Renal cortex interstitium (tissue), 15 donors: ENCODE measurements at places on chromosomes 7 and 10.

DNA sequence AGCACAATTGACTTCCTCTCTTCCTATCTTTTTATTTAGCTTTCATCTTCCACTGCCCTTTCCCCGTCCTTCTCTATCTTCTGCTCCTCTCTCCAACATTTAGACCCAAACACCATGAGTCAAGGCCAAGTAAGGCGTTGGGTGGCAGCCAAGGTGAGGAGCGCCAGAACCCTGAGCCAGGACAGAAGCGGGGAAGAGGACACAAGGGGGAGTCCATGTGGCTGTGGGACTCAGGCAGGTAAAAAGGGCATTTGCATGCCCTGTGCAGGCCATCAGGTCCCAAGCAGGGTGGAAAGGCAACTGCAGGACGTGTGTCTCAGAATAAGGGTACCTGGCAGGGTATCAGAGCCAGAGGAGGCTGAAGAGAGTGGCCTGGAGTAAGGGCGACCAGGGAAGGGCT lies 192.4 kb upstream of the PFKP start:
- no peak for DNase-seq

DNA sequence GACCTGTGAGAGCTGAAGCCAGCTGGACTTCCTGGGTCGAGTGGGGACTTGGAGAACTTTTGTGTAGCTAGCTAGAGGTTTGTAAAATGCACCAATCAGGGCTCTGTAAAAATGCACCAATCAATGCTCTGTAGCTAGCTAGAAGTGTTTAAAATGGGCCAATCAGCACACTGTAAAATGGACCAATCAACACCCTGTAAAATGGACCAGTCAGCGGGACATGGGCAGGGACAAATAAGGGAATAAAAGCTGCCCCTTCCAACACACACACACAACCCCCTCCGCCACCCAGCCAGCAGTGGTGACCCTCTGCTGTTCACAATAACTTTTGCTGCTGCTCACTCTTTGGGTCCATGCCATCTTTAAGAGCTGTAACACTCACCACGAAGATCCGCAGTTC lies 7.1 kb downstream of the ZNF511 start:
- no peak for DNase-seq

GRCh38 chr7:8579661-8580194 lies 146.3 kb downstream of the NXPH1 start:
- DNase-seq = no peak

DNA sequence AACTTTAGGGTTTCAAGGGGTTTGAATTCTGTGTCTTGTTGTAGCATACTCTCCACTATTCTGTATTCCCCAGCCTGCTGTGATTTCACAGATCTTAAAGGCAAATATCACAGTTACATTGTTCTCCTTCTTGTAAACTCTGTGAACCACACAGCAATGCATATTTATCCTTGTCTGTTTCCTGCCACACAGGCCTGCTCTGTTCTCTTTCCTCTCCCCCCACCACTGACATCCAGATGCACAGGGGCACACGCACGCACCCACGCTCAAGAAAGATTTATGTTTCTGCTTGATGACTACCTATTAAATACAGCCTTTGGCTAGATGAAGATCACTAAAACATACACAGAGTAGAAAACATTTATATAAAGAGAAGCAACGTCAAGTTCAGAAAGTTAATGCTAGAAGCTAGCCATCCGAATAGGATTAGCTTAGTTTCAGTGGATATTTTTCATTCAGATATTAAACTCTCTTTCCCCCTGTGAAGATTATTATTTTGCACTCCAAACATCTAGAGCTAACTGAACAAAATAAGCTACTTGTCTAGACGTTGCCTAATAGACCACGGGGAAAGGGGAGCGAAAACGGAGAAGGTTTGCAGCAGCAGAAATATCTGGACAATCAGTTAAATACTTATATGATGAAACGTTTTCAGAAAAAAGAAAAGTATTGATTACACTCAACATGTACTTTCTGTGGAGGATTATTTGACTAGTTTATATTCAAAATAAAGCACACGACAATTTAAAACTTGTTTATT lies 193.1 kb upstream of the SEMA3C start:
- no peak for DNase-seq

DNA sequence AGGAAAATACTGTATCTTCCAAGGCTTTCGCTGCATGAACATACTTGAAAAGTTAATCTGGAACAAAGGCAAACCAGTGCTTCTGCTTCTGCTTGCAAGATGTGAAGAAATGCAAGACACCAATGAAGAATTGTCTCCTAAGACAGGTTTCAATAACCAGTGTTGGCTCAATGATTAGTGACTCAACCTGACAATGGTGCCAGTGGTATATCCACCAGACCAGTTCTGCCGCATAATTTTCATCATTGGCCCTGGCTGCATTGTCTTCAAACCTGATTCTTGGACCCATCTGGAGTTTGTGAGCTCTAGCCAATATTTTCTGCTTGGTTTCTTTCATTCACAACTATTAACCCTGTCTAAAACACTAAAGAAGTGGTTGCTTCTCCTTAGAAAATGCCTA lies 13.6 kb upstream of the STAMBPL1 start:
- no peak for DNase-seq

GRCh38 chr7:115805458-115805857 lies 225.1 kb downstream of the TFEC start:
- no peak for DNase-seq

- DNase-seq = no peak
Measured at GRCh38 chr7:5199841-5200240, 9.8 kb downstream of the WIPI2 start.

DNA sequence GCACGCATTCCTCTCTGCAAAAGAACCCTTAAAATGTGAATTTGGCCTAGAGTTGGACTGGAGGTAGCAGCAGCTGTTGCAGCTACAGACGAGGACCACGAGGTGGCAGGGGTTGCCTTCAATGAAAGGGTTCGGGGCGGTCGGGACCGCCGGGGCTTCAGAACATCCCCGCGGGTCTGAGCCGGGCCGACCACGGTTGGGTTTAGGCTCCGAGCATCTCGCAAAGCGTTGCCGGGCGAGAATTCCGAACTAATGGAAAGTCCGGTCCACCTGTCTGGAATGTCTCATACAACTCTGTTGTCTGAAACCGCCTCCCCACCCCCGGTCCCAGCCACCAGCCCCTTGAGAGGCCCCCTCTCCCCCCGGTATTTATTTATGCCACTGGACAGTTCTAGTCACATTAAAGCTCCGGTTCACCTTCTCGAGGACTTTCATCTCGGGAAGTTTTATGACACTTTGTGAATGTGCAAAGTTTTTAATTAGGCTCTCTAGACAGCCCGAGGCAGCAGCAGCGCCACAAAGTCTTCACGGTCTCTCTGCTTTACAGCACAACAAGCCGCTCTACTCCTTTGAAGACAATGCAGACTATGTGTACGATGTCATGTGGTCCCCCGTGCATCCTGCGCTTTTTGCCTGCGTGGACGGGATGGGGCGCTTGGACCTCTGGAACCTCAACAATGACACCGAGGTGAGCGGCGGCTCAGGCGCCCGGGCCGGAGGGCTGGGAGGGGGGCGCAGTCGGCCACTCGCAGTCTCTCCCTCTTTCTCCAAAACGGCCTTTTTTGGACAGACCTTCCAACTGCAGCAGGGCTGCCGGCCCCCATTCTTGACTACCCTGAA lies 246.2 kb downstream of the SLC25A13 start:
- peak; percentile 38 for DNase-seq

- DNase-seq = no peak
Measured at GRCh38 chr7:37901236-37901827, 15.3 kb downstream of the SFRP4 start.

DNA sequence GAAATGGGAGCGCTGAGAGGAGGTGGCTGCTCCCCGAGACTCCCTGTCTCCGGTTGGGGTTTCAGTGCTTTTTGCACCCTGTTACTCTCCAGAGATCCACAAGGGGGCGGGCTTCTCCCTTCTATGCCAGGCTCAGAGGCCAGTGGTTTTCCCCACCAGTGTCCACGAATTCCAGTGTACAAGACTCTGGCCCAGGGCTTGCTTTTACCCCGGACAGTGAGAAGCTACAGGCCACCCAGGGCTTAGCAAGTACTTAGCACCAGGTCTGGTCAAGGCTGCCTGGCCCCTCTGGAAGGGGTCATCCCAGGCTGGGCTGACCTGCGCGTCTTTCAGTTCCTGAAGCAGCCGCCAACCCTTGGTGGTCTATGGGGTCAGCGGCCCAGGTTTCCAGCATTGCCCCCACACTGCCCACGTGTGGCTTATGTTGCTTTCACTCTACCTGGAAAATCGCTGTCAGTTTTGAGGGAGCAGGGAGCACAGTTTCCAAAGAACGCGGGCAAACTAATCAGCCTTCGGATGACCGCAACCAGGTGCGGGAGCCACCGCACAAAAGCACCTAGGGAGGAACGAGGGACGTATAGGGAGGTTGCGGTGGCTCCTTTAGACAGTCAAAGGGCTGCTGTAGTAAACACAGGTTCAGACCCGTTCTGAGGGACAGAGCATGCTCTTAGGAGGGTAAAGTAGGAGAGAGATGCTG lies 6.8 kb downstream of the CYP26A1 start:
- DNase-seq = no peak

- no peak for DNase-seq
Measured at GRCh38 chr7:46576950-46577349, 655.9 kb upstream of the IGFBP3 start.

GRCh38 chr10:17166699-17167098 lies 34.8 kb downstream of the TRDMT1 start:
- no peak for DNase-seq

DNA sequence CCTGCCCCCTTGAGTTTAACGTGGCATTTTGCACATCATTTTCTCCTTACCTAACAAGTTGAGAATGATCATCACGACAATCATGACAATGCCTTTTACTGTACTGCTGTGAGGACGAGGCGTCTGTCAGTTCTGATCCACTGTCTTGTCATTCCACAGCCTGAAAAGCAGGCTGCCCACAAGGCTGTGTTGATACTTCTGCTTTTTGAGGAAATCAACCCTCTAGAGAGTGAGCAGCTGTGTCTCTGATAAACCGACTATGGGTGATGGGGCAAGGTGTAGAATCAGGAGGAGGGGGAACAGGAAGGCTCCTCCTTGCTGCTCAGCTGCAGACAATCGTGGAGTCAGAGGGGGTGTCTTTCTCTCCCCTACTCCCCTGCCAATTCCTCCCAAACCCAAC lies 30.6 kb upstream of the C10orf120 start:
- no peak for DNase-seq

GRCh38 chr10:80909254-80909653 lies 371.6 kb downstream of the SH2D4B start:
- no peak for DNase-seq

GRCh38 chr10:7406712-7407333 lies 4.0 kb downstream of the SFMBT2 start:
- no peak for DNase-seq

DNA sequence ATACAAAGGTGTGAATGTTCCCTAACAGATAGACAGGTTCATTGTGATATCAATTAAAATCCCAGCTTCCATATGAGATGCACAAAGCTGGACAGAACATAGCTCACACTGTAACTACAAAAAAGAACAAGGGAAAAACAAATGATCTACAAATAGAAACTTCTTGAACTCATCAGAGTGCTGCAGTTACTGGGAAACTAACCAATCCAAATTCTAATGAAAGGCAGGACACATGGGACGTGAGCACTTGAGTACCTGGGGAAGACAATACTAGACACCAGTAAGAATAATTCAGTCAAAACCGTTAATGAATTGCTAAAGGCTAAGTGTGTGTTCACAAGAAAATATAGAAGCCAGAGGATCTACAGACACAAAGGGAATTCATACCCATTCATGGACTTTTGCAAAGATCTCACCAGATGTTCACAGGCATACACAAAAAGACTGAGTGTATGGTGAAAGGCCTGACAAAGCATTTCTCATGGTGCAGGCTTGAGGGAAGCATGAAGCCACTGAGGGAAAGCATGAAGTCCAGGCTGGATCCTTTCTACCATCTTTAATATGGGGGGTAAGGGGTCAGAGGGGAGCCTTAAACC lies 7.8 kb upstream of the GPR22 start:
- no peak for DNase-seq

GRCh38 chr7:121275204-121275603 lies 53.6 kb upstream of the WNT16 start:
- DNase-seq = no peak

DNA sequence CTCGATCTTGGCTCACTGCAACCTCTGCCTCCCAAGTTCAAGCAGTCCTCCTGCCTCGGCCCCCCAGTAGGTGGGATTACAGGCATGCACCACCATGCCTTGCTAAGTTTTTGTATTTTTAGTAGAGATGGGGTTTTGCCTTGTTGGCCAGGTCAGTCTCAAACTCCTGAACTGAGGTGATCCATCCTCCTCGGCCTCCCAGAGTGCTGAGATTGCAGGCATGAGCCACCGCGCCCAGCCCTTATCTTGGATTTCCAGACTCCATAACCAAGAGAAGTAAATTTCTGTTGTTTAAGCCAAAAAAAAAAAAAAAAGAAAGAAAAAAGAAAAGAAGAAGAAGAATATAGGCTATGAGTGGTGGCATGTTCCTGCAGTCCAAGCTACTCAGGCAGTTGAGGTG lies 53.3 kb upstream of the RABGEF1 start:
- DNase-seq = no peak

DNA sequence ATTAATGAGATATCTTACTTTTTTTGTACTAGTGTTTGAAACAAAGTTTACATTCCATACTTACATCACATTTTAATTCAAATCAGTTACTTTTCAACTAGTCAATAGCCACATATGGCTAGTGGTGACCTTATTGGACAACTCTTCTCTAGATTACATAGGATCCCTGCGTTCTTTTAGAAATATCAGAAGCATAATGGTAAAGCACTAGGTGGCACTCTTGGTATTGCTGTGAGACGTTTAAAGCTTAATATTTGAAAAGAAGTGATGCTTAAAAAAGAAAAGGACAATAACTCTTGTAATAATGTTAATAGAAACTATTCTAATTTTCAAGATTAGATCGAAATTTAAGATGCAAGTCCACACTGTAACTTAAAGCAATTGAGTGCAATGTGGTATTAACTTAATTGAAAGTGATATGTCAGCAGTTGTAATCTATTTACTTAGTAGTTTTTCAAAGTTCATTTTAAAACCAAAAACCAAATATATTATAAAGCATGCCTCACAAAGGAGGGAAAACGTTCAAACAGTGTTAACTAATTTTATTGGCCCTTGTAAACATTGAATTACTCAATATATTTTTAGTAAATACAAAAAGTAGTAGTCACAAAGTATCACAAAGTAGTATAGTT lies 339.1 kb downstream of the ATRNL1 start:
- DNase-seq = peak; percentile 8
